Bone marrow (tissue), 2 donors: ENCODE measurements at places on chromosomes 6 and 20.

DNA sequence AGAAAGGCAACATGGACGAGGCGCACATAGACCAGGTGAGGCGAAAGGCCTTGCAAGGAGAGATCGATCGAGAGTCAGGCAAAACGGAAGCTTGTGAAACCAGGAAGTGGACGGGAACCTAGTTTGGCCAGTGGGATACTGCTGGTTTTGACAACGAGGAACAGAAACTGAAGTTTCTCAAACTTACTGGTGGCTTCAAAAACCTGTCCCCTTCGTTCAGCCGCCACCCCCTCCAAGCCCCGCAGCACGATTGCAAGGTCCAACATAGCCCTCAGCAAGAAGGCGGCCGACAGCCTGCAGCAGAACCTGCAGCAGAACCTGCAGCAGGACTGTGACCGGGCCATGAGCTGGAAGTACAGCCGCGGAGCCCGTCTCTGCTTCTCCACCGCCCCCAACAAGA is 238.0 kb downstream of the KHDC1L start:
- DNase-seq: no peak

DNA sequence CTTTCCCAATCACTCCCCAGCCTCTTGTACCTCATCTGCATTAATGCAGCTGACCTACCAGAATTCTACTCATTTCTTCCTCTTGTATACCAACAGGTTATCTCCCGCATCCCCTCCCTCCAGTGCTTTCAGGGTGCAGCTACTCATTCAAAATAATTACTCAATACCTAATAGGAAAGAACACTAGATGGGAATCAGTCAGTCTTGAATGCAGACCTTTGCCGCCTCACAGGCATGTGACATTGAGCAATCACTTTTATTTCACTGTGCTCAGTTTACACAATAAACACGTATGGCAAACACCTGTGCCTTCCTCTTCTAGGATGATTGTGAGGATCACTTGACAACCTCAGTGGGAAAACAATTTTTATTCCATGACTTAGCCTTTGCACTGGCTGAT is 13.3 kb downstream of the ZSCAN31 start:
- no peak for DNase-seq

- DNase-seq: peak; percentile 22
These were observed 792 bp downstream of the SNAP25 start for GRCh38 chr20:10219452-10219791.

GRCh38 chr6:46419576-46420002 is 71.7 kb downstream of the RCAN2 start:
- DNase-seq: no peak

- DNase-seq: no peak
These were observed 28.7 kb upstream of the RPS6KA2 start for GRCh38 chr6:166655713-166656229.

GRCh38 chr6:145699462-145699861 is 35.9 kb downstream of the EPM2A start:
- DNase-seq: no peak

DNA sequence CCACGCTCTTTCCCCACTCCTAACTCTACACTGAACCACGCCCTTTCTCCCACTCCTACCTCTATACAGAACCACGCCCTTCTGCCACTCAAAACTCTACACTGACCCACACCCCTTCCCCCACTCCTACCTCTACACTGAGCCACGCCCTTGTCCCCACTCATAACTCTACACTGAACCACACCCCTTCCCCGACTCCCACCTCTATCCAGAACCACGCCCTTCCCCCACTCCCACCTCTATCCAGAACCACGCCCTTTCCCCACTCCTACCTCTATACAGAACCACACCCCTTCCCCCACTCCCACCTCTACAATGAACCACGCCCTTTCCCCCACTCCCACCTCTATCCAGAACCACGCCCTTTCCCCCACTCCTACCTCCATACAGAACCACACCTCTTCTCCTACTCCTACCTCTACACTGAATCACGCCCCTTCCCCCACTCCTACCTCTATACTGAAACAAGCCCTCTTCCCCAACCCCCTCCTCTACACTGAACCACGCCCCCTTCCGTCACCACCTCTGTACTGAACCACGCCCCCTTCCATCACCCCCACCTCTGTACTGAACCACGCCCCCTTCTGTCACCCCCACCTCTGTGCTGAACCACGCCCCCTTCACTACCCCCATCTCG is 10.1 kb downstream of the PXMP4 start:
- DNase-seq: no peak

GRCh38 chr6:56708810-56709597 is 66.3 kb upstream of the DST start:
- no peak for DNase-seq

DNA sequence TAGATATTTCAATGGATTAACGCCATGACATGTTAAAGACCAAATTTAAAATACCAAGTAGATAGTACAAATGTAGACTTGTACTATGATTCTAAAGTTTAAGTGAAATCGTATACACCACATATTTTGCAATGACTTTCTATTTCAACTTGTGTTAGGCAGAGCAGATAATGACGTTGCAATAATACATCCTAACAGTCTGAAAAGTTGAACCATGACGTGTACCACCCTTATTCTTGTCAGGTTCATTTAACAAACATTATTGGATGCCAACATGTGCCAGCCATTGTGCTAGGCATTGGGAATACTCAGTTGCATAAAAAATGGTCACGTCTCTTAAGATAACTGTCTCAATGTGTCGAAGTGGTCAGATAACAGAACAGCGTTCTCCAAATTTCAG is 50.0 kb downstream of the BCAS1 start:
- DNase-seq: no peak

DNA sequence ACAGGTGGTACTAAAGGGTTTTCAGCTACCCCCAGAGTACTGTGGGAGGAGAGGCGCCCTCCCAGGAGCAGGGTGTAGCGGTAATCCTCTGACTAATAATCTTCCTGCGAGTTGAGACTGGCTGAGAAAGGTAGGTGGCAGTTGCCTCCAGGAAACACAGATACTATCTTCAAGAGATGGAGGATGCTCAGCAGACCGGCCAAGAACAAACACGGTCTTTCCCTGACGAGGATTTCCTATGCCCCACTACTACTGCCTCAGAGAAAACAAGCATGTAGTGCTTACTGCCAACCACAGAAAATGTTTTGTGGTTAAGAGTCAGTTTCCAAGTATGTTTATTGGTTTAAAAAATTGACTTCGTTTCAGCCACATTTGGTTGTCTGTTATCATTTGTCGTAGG is 26.8 kb downstream of the C6orf89 start:
- peak; percentile 26 for DNase-seq

GRCh38 chr6:144325232-144325631 is 40.1 kb downstream of the UTRN start:
- no peak for DNase-seq

DNA sequence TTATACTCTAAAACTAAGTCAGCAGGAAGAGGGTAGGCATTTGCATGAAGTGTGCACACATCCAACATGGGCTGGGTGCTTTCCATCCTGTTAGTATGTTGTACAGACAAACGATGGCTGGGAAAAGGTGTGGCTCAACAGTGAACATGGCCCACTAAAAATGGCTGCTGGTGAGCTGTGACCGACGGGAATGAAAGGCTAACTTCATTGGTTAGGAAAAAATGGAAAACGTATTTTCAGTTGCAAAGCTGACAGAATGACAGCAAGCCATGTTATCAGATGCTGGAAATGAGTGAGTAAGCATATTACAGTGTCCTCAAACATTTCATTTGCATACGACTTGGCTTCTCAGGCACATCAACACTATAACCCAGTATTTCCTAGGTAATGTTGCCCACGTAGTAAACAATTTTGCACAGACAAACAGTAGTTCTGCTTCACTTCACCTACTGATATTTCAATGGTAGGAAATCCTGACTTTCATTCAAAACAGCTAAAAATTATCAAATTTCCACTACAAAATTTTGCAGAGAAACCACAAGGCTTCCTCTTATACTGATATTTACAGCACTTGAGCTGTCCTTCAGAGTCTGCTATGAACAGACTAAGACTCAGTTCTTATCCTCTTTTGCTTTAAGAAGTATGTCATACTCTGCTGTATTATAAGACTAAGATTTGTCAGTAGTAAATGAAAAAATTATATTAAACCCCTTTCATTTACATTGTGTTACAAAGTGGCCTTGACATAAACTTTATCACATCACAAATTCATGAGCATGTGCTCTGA is 98.9 kb downstream of the IRF4 start:
- DNase-seq: no peak

- no peak for DNase-seq
These were observed 16.8 kb downstream of the LINC00237 start for GRCh38 chr20:21089391-21089790.

GRCh38 chr6:12956991-12957320 is 240.4 kb downstream of the PHACTR1 start:
- DNase-seq: no peak

GRCh38 chr6:82030761-82031503 is 216.6 kb downstream of the IBTK start:
- DNase-seq: no peak

GRCh38 chr20:41701588-41702348 is 83.6 kb upstream of the CHD6 start:
- no peak for DNase-seq

- DNase-seq: no peak
These were observed at the start of gene ARMH2 for GRCh38 chr6:24798740-24799540. ARMH2 (minus strand) TSS chr6:24798917; CDS start chr6:24798857, 60 bp downstream.

DNA sequence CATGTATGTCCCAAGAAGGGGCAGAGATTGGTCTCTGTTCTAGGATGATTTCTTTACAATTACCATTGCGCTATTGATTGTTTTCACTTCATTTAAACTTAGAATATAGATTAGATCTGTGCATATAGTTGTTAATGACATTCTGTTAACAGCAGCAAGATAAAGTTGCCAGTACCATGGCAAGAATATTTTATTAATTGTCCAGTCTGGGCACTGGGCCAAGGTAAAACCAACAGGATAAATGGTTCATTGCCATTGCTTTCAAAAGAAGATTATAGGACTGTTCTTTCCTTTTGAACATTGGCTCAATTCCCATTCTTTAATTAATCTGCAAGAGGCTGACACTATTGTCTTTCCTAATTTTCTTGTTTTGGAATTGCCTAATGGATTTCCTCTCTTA is 592.4 kb downstream of the RFPL4B start:
- DNase-seq: no peak

DNA sequence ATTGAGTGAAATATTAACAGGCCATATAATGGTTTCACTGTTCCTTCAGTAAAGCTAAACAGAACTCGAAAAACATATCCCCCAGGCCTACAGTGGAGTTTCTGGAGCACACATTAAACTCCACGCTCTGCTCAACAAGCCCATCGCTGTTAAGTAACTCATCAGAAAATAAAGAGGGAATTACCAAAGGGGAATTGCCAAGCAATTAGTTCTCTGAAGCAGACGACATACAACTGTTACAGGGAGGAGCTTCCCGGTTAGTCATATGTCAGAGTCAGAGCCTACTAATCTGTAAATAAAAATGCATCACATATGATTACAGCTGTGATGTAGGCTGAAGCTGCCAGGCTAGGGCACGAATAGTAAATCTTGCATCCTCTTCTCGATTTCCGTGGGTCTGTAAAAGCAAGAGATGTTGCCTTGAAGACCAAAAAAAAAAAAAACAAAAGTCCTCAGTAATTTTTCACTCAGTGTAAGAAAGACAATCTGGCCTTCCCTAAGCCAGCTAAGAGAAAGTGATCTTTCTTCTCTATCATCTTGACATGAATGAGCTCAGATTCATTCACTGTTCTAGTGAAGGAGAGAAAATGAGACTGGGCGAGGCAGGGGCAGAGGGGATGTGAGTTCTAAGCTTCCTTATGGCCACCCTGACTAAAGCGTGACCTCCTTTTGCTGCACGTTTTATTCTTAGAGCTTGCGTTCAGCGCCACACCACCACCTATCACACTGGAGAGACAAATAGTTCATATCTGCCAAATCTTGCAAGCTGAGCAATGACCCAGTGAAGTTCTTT is 13.8 kb downstream of the ATXN1 start:
- DNase-seq: no peak

GRCh38 chr6:29567541-29567940 is 8.0 kb upstream of the UBD start:
- no peak for DNase-seq

DNA sequence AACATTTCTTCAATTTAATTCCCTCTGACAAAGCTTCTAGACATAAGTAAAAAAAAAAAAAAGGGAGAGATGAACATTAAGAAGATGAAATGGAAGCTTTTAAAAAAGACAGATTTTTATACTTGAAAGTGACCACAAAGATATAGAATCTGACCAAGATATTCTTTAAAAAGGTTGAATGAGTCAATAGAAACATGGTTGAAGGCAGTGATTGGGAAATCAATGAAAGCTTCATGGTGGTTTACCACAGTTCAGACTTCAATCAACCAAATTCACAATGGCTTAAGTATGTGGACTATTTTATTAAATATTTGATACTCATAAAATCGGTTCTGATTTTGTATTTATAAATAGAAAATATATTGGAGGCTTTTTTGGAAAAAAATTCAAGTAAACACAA is 248.4 kb upstream of the HSF2 start:
- no peak for DNase-seq

GRCh38 chr20:20630551-20630950 is 81.9 kb downstream of the RALGAPA2 start:
- no peak for DNase-seq

DNA sequence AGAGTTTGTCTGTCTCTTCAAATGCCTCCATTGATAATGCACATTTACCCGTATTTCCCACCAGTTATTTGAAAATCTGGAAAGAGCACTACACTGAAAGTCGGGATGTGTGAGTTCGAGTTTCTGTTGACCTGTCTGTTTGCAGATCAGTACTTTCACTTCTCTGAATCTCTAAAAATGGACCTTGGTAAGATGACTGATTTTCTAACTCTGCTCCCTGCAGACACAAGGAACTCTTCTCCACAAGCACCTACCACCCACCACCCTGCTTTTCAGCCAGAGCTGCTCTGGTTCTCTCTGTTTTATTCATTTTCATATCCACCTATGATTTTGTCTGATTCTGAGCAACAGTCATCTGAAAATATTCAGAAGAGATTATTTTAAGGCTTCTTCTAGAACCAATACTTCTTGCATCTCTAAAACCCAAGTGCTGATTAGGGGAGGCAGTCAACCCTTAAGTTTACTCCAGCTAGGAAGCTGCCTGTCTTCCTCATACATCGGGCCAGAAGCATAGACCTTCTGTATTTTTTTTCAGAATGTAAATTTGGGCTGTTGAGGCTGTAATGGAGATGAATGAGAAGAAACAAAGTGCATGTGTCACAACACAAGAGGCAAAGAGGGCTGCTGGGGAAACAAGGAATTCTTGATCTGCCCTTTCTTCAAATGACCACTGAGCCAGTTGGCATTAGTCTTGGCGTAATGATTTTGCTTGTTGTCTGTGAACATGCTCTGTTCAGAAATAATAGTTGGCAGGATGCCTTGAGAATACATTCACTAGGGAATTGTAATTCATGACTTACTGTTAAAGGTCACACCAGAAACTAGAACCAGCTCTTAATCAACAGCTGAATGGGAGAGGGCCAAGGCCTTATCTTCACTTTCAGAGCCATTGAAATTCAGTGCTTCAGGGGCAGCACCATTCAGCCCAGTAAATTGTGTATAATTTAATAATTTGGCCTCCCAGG is 85.4 kb upstream of the MYLIP start:
- no peak for DNase-seq
